HS-27A (cell line): ENCODE measurements at places on chromosomes 2 and 18.

DNA sequence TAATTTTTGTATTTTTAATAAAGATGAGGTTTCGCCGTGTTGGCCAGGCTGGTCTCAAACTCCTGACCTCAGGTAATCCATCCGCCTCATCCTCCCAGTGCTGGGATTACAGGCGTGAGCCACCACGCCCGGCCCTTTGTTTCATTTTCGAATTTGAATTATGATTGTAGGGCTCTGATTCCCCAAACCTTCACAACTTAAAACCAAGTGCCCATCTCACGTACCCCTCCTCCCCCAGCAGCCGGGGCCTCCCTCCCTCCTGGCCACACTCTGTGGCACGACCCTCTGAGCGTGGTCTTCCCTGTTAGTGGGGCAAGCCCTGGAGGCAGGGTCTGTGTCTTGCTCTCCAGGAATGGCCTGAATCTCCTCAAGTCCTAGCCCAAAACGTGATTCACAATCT, 166.5 kb downstream of the ASB1 start:
- DNase-seq: no peak

- DNase-seq: no peak
Observed at GRCh38 chr2:236623816-236624215, 54.2 kb downstream of the ACKR3 start.

DNA sequence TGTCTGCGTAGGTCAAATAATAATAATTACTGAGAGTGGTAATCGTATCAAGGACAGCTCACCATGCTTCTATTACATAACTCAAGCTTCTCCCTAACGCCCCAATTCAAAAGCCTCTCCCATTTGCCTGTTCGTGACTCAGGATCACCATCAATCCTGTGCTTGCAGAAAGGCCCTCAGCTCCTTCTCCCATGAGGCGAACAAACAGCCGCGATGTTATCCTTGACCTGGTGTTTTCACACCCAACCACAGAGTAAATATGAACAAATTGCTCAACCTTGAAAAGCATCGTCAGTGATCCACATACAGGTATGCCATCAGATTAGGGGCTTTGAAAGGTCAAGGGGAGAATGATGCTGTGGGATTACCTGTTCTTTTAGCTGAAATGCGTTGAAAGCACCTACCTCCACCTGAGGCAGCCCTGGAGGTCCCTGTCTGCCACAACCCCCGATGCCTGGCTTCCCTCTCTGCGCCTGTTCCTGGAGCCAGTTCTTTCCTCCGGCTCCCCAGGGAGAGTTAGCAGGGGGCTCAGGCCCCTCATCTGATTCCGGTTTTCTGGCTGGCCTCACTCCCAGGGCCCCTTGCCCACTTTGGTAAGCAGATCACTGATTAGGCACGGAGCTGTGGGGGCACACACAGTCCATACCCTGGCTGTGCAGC, 39.1 kb upstream of the ODC1 start:
- DNase-seq: no peak

GRCh38 chr2:2014251-2014771, 270.0 kb upstream of the PXDN start:
- no peak for DNase-seq

GRCh38 chr2:216485237-216485636, 13.4 kb upstream of the RPL37A start:
- no peak for DNase-seq

DNA sequence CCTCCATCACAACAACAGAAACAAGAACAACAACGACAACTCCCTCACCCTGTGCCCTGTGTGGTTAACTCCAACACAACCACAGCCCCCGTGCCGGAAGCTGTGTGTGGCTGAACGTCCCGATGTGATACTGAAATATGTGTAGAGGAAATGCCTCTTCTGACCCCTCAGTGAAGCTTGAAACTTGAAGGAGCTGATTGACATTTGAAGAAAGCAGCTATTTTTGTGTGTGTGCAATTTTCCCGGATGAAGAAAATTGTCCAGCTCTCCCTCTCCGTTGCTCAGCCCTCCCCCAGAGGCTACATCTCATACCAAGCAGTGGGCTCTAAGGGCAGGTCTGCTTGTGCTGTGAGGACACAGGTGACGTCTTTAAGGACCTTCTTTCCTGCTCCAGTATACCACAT, 173.8 kb downstream of the ICOS start:
- DNase-seq: no peak

- DNase-seq: no peak
Observed at GRCh38 chr18:9855681-9856080, 30.1 kb upstream of the TXNDC2 start.

- DNase-seq: no peak
Observed at GRCh38 chr2:127498386-127498785, 27.9 kb downstream of the IWS1 start.

DNA sequence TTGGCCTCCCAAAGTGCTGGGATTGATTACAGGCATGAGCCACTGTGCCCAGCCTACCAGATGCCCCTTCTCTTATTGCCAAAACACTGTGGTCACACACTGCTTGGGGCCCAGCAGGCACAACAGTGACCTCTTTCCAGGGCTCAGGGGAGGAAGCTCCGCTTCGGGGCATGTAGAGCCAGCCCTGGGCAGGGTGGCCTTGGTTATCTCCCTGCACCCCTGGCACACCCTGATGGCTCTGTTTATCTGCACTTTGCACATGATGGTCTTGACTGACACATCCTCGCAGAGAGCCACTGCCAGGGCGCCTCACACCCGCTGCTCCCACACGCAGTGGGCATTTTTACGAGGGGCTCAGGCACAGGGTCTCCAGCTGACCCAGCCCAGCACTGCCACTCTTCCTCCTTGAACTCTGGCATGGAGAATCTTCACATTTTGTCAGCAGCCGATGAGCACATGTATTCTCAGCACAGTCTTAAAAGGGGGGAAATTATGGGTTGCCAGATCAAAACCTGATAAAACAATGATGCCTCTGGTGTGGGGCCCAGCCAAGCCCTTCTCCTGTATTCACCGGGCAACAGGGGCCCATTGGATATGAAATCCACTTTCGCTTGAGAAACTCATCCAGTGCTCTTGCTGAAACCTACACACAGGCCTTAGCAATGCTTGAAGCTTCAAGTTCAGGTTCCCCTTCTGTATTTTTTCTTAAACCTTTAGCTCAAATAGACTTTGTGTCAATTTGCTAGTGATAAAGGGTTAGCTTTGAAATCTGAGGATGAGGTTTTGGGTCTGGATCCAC, 5.9 kb downstream of the GYPC start:
- no peak for DNase-seq

GRCh38 chr2:159157361-159158209, 128.9 kb downstream of the WDSUB1 start:
- DNase-seq: no peak

DNA sequence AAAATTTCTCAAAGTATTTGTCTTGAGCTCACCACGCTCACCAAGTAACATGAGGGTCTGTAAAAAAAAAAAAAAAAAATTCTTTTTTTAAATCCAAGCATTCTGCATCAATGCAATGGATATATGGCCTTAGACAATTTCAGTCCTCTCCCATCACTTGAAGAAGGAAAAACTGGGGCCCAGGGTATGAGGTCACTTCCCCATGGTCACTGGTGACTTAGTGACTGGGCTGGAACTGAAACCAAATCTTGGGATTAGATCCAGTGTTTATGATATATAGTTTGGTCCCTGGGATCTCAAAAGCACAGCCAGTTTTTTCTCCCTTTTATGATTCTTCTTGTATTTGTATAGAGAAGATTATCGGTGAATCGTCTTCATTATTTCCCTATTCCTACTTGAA, 477.9 kb upstream of the TNP1 start:
- DNase-seq: no peak

GRCh38 chr2:107111623-107112022, 225.7 kb upstream of the ST6GAL2 start:
- DNase-seq: no peak

DNA sequence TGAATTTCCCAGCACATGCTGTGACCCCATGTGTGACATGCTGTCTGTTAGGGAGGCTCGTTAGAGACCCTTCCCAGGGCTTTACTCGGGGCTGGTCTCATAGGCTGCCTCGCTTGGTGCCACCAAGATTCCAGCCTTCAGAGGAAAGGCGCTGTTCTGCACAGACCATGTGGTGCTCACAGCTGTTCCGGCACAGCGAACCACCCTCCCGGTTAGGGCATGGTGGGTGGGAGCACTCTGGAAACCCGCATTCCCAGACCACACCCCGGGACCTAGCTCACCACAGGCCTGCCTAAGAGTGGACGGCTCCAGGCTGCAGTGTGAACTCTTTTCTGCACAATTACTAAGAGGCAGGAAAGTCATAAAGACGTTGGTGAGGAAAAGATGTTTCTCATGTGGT, 112.0 kb downstream of the MBP start:
- DNase-seq: no peak

DNA sequence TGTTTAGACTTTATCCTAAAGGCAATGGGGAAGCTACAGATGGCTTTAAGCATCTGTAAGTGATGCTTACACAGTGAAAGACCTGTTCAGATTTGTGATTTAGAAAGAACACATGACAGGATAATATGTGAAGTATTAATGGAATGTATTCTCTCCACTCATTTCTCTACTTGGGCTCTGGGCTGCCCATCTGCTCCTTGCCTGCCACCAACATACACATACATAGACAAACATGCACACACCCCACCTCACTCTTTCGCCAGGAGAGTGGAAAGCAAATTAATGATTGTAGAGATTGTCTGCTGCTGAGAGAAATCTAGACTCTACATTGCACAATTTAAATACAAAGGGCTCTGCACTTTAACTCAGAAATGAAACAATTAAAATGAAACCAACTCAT, 61.0 kb upstream of the NFE2L2 start:
- no peak for DNase-seq

DNA sequence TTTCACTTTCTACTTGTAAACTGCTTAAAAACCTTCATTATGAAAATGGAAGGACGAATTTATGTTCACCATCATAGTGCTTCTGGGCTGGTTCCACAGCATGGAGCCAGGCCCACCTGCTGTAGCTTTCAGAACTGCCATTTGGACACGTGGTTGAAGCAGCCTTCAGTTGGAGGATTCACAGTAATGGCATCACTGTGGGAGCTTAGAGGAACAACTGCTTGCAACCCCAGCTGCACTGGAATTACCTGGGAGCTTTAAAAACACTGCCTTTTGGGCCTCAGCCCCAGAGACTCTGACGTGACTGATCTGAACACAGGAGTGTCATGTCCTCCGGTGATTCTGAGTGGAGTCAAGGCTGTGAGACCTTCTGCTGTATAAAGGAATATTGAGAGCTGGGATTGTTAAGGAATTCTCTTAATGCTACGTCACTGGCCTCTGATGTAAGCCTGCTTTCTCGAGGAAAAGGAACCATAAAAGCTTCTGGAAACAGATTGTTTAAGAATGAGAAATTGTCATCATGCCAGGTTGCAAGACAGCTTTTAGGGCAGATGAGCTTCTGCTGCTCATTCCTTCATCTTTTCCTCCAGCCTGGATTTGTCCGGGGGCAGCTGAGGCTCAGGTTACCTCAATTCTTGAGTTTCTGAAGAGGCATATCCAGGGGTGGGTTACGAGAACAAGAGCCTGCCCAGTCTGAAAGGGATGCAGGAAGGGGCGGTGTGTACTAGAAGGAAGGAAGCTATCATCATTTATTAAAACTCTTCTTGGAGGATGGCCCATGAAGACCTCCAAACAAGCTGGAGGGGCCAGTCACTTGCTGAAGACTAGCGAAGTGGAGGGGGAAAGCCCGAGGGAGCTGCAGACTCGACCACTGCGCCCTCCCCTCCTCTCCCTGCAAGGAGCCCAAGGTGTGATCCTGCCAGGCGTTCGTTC, 1.3 kb upstream of the IL1R1 start:
- DNase-seq: no peak

DNA sequence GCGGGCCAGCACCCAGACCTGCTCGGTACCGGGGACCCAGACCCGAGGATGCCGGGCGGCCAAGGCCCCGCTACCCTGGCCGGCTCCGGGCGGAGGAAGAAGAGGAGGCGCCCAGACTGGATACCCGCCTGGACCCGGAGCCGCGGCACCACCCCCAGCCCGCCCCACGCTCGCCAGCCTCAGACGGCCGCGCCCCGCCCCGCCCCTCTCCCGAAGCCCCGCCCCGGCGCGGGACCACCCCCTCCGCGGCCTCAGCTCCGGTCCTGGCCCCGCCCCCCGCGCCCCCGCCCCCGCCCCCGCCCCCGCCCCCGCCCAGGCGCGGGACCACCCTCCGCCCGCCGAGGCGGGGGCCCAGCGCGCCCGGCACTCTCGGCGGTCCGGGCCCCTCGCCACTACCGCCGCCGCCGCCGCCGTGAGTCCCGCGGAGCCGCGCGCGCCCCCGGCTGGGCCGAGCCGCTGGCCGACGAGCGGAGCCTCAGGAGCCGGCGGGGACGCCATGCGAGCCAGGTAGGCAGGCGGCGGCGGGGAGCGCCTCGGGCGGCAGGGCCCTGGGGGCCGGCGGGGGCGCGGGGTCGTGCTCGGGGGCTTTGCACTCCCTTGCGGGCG, at the start of gene SH3BP4:
TSS of gene SH3BP4 (plus strand) at position 354 of the 606 bp plus-strand sequence. CDS start 82,986 bp downstream, outside the sequence.
- DNase-seq: no peak

GRCh38 chr2:165203689-165204559, at the start of gene SCN3A:
SCN3A (minus strand) TSS chr2:165204050; CDS start chr2:165176394, 27,656 bp downstream.
- no peak for DNase-seq

DNA sequence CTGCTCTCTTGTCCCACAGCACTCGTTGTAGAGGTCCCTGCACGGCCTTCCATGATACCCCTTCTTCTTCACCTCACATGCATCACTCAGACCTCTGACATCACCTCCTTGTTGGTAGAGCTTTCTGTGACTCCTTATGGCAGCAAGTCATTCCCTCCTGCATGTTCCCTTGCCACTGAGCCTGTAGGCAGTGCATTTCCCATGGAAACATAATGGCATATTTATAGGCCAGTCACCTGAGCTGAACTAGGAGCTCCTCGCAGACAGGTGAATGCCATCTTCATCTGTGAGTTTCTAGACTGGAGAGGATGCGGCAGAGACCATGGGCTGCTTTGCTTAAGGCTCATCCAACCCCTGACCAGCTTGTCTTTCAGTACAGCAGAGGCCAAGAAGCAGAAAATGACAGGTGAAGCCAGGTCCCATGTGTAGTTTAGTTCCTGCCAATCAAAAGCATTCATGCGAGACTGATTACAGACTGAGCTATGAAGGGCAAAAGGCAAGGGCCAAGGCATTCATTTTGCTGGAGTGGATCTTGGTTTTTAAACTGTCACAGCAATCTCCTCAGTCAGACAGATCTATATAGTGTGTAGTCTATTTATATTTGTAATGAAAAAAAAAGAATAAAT, 59.4 kb upstream of the NEDD4L start:
- no peak for DNase-seq

DNA sequence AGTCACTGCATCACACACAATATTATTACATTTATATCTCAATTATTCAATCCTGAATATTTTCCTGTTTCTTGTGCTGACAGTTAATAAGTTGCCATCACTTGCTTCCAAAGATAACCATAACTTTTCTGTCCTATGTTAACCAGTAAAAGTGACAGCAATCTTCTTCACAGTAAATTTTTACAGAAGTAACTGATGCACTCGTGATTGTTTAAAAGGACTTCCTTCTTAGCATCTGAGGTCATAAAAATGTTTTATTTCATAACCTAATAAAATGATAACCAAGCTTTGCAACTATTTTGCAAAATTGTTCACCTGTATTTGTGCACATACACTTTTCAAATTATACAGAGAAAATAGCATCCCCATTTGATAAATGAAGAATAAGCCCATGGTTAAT, 20.6 kb upstream of the ANKRD62 start:
- no peak for DNase-seq

GRCh38 chr2:68839260-68839833, 31.9 kb downstream of the BMP10 start:
- DNase-seq: no peak
